ENCODE measurements at places on chromosomes 16 and 17.

- peak; percentile 26 for DNase-seq
Observed at GRCh38 chr17:75250009-75250471, 11.4 kb downstream of the GGA3 start.

DNA sequence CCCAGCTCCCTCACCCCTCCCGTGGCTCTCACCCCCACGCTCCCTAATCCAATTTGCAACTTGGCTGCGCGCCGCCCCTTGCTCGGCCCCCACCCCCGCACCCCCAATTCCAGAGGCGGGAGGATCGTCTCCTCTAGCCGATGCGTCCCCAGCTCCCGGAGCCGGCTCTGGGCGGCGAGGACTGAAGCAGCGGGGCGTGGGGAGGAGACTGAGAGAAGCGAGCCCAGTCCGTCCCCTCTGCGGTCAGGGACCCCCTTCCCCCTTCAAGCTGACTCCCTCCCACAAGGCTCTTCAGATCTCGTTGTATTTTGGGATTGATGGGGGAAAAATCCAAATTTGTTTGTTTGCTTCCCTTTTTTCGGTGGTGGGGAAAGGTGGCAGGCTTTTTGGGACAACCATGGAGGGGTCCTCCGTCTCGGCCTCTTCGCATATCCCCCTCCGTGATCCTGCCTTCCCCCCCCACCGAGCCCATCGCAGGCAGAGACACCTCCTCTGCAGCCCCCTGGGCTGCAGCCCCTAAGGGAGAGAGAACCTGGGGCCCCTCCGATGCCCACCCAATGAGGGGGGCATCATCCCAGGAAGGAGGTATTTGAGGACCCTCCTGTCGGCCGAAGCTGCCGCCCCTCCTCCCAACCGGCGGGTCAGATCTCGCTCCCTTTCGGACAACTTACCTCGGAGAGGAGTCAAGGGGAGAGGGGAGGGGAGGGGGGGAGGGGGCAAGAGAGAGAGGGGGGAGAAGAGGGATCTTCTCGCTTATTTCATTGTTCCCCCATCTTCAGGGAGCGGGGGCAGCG lies 466 bp downstream of the NEUROD2 start:
- DNase-seq, result no peak

DNA sequence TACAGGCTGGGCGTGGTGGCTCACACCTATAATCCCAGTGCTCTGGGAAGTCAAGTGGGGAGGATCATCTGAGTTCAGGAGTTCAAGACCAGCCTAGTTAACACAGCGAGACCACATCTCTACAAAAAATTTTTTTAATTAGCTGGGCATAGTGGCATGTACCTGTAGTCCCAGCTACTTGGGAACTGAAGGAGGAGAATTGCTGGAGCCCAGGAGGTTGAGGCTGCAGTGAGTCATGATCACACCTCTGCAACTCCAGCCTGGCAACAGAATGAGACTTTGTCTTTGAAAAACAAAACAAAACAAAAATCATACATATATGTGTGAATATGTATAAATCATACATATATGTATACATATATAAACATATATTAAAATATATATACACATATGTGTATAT lies 54.1 kb upstream of the MARCHF10 start:
- DNase-seq, result no peak

- DNase-seq, result peak; percentile 92
Observed at GRCh38 chr17:60135151-60135950, 14.4 kb upstream of the CA4 start.

DNA sequence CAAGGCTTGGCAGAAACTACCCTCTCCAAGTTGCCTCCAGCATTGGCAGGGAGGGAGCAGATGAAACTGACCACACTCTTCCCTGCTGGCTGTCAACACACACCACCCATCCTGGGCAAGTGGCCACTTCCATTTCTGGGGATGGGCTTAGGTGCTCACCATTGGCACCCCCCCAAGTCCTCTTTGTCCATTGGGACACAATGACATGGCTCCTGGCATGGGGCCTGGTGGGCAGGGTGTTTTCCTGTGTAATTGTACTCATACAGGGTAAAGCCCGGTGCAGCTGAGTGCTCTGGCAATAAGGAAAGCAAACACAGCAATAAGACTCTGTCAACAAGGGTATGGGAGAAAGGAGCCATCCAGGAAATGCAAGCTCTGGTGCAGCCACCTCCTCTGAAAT lies 22.6 kb downstream of the SCNN1B start:
- no peak for DNase-seq

All from EH (cell line).